HT1080 (cell line): ENCODE measurements at places on chromosomes 5 and 9. TPM values are rescaled to one million over a fixed set of nuclear protein-coding genes. Genes with fewer than 3 reads are reported as not detected.

DNA sequence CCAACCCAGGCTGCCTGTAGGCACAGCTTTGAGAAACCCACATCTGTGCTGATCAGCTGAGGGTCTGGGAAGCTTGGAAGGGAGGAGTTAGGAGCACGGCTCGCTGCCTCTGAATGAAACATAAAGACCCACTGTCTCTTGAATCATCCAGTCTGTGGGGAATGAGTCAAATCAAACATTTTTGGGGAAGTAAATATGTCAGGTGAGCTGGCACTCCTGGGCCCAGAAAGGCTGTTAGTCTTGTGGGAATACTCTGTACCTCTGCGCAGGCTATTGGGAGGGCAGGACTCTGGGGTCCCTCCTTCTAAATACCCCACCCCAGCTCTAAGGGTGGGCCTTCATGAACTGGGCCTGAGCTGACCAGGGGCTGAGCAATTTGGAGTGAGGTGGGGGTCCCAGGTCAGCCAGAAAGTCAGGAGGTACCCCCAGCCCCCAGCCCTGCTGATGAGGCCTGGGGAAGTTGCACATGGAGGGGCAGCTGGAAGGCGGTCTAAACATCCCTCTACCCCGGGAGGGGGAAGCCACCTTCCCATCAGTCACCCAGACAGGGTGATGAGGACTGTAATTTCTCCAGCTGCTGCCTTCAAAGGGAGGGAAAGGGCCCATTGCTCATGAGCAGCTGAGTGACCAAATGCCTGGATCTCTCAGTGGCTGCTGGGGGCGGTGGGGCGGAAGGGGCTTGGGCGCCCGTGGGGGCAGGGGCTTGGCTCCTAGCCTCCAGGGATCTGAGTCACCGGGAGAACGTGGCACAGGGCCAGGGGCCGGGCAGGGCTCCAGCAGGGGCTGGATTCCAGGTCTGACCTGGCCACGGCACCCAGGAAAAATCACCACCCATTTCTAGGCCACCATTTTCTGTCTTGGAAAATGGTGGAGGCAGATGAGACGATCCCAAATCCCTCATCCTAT lies 10.8 kb downstream of the FIBCD1 start:
- DNase-seq = peak; percentile 89

Gene QRFP
- total RNA-seq = not detected in 2 replicates

Gene SUB1
- 304 TPM in 2 replicates for total RNA-seq

- DNase-seq = no peak
Observed at GRCh38 chr5:173042763-173043107, 13.4 kb upstream of the CREBRF start.
